Stimulated activated CD8-positive, alpha-beta memory T cell treated with anti-CD3 and anti-CD28 coated beads, Interleukin-7, amount 100 ng/mL, for 4 hours (primary cell): ENCODE measurements at places on chromosomes 3 and 15.
A peak's percentile ranks its signal among the peaks of the same experiment; 100 is the strongest.

DNA sequence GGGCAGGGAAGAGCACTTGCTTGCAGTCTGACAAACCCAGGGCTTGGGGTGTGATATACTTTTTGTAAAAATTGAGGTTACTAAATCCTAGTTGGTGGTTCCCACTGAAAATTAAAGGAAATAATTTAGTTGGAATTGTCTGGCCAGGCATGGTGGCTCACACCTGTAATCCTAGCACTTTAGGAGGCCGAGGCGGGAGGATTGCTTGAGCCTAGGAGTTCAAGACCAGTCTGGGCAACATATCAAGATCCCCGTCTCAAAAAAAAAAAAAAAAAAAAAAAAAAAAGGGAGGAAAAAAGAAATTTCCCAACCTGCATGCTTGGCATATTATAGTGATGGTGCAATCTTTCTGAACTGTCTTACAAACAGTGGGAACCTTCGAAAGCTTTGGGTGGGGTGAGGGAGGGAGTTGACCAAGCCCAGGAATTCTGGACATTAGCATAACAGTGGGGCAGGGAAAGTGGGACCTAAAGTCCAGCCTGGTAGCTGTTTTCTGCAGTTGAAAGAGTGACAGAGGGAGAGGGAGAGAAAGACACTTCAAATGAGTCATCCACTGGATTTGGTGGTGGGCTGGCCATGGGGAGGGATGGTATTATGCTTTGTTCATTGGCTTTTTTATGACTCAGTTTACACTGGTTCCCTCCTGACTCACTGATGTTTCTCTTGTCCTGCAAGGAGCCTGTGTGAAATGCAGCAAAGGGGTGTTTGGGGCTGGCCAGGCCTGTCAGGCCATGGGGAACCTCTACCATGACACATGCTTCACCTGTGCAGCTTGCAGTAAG, 41.1 kb downstream of the LIMD1 start:
- DNase-seq: no peak

DNA sequence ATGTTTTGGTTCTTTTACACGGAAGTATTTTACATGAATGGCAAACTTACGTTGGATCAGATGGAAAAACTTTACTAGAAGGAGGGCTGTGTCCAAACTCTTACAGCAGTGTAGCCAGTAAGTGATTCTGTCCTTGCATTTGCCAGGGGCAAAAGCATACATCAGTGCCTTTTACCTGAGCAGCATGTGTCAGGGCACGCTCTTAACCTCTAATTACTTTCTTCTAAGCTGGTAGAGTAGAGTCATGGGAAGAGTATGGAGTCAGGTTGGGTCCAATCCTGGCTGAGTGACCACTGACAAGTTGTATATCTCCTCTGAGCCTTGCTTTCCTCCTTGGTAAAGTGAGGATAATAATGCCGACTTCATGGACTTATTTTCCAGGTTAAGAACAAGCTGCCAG, 47.1 kb downstream of the RYR3 start:
- DNase-seq: no peak

DNA sequence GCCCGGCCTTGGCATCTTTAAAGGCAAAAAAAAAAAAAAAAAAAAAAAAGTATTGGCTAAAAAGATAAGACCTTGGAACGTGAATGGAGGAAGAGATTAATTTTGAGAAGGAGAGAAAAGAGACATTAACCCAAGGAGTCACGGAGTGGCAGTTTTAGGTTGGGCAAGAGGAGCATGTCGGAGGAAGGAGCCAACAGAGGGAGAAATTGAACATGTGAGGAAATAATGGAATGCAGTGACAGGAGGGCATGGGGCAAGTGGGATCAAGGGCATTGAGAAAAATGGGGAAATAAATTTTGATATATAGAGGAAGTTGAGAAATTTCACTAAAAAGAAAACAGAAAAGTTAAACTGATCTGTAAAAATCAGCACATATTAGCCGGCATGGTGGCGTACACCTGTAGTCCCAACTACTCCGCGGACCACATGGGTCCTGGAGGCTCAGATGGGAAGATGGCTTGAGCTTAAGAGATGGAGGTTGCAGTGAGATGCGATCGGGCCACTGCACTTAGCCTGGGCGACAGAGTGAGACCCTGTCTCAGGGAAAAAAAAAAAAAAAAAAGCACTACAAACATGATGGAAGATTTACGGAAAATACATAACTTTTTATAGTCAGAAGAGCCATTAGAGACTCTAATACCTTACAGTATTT, 1.2 kb downstream of the HAUS2 start:
- DNase-seq: no peak

GRCh38 chr3:12356996-12357395, 68.1 kb downstream of the PPARG start:
- no peak for DNase-seq

DNA sequence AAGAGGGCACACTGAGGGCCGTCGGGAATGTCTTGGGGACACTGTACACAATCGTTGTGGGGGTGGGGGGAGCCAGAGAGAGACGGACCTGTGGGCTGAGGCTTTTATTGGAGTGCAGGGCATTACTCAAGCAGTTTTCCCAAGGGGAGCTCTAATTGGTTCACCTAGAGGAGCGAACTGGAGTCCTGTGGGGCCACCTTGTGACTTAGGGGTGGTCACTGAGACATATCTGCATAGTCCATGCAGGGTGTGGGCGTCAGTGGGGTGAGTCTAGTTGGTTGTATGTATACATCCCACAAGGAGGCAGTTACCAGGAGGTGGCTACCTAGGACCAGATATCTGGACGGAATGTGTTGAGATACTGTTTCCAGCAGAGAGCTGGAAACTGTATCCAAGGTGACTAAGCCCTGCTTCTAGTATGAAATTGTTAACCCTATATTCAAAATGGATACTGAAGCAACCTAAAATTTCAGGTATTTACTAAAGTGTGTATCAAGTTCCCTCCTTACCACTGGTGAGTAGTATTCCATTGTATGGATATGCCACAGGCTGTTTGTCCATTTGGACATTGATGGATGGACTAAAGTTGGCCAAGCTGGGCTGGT, 2.6 kb upstream of the PIGZ start:
- no peak for DNase-seq

GRCh38 chr3:156781310-156782230, 44.6 kb upstream of the LEKR1 start:
- no peak for DNase-seq

- DNase-seq: no peak
Observed at GRCh38 chr3:188915127-188915526, 256.6 kb upstream of the TPRG1 start.

GRCh38 chr3:100523050-100523760, 30.8 kb downstream of the TMEM45A start:
- no peak for DNase-seq

- no peak for DNase-seq
Observed at GRCh38 chr15:59282515-59283337, 76.1 kb downstream of the LDHAL6B start.

- DNase-seq: peak; percentile 83
Observed at GRCh38 chr3:69120879-69121464, 1.4 kb downstream of the LMOD3 start.

DNA sequence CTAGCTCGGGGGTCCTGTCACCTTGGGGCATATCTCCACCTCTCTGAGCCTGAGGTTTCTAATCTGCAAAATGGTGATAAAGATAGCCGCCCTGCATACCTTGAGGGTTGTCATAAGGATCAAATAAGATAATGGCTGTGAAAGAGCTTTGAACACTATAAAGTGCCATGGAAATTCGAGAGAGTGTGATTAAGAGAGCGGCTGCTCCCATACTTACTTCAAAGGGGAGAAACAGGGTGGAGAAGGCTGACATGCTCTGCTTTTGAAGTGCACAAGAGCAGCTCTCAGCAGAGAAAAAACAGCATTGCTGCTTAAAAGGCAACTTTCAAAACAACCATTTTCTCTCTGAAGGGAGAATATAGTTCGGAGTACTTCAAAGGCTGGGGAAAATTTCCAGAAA, 529.2 kb downstream of the EPHB1 start:
- no peak for DNase-seq

GRCh38 chr3:16400106-16400931, 113.2 kb downstream of the RFTN1 start:
- DNase-seq: no peak

DNA sequence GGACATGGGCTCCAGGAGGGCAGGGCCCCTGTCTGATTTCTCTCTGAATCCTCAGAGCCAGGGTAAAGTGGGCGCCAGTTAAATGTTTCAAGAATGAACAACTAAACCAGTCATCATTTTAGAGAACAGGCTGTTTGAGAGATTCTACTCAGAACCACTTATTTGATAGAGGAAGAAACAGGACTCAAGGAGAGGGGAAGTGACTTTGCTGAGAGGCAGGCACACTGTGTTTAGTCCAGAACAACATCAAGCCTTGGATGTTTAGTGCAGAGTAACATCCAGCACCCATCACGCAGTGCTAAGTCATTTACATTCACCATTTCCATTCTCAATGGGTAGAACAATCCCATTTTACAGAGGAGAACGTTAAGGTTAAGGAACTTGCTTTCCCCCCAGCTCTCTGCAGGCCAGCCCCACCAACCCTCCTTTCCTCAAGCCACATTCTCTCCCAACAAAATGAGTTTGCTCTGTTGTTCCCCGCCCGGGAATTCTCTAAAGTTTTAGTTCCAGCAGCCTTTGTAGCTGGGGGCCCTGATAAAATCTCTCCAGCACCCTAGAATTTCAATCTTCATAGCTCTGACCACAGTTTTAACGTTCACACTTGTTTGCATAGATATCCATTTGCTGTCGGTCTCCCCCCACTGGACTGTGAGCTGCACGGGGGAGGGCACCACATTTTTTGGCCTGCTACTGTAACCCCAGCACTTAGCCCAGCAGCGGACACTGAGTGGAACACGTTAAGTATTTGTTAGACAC, 962 bp downstream of the NMNAT3 start:
- no peak for DNase-seq

- no peak for DNase-seq
Observed at GRCh38 chr3:55169608-55170072, 241.8 kb upstream of the LRTM1 start.

DNA sequence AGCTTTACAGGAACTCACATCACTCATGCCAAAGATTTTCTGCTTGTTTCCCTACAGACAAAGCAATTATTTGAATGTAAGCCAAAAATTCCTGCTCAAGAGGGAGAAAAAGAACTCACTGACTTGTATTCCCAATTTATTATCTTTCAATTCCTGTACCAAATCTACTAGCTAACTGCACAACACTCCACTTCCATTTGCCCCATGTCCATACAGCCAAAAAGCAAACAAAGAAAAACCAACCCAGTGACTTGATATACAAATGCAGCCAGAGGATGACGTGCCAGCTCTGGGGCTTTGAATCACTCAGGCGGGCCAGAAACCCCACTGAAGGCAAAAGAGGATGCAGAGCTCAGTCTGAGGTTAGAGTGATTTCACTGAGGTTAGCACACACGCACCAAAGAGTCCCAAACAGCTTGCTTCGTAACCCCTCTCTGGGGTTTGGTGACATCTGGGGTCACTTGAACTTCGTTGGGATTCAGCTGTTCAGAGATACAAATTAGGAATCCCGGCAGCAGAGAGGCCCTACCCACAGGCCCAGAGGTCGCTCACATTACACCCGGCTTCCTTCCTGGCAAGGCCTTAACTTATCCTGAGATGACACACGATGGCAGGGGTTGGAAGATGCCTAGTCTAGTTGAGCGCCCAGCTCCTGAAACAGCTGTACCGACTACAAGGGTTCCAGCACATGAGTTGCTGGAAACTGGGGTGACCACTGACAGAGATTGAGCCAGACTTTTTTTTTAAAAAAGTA, 1.6 kb downstream of the RFTN1 start:
- DNase-seq: peak; percentile 73

- no peak for DNase-seq
Observed at GRCh38 chr15:65821070-65821469, 29.0 kb upstream of the DENND4A start.

DNA sequence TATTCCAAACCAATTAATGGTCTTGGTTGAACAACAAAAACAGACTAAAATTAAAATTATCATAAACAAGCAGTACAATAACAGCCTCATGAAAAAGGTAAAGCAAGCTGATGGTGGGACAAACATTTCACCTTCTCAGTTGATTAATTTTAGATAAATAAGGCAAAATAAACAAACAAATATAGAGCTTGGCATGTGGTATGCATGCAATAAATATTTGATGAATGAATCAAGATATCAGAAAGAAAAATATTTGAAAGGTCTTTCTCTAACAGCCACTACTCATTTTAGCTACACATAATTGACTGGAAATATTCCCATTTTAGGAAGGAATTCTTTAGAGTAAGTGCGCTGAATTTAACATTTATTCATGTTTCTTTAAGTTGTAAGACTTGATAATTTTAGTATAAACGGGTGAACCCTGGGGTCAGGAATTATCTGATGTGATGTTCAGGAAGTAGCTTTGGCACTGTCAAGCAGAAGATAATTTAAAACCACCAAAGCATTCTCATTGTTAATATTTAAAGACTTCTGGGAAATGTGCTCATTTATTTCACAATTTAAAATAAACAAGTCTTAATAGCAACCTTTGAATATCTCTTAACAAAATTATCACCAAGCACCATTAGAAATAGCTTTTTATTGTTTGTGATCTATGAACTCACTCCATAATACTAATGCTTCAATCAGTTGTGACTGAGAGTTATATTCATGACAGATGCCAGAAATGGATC, 372.3 kb upstream of the TGFBR2 start:
- no peak for DNase-seq

- DNase-seq: no peak
Observed at GRCh38 chr3:181567311-181568075, 144.2 kb upstream of the SOX2 start.

GRCh38 chr3:101813817-101814440, 34.9 kb downstream of the NXPE3 start:
- no peak for DNase-seq

DNA sequence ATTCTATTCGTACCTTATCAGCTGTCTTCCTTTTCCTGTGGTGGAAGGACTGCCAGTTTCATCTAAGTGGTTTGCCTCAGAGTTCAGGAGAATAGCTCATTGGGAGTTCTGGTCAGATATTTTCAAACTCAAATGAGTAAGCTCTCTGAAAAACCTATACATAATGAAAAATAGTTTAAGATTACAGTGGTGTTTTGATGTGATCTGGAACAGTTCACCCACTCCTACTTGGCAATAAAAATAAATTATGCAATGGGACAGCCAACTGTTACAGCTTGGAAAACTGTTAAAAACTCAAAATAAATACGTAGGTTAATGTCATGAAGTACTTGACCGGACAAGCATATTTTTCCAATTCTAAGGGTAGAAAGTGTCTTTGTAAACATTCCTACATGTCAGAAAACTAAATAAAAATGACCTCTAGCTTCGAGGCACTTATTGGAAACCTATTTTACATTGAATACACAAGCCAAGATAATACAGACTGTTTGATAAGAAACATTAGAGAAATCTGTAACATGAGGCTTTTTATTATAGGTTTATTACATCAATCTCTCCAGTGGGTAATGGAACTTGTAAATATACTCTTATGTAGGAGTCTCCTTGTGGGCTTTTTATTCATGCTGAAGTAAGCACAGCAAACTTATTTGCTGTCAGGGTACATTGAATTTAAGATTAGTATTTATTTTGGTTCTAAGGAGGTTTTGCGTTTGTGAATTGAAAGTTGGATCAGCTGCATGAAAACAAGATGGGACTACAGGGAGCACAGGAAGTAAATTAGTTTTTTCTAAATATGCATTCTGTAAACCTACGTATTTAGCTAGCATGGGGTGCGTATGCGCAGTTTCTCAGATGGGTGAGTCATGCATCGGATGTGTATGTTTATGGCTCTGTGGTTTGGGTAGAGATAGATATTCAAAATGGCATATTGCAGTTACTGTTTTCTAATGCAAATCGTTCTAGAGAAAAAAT, 453.1 kb downstream of the IL5RA start:
- no peak for DNase-seq
